Naive thymus-derived CD4-positive, alpha-beta T cell (primary cell): ENCODE measurements at places on chromosomes 1 and 21.

DNA sequence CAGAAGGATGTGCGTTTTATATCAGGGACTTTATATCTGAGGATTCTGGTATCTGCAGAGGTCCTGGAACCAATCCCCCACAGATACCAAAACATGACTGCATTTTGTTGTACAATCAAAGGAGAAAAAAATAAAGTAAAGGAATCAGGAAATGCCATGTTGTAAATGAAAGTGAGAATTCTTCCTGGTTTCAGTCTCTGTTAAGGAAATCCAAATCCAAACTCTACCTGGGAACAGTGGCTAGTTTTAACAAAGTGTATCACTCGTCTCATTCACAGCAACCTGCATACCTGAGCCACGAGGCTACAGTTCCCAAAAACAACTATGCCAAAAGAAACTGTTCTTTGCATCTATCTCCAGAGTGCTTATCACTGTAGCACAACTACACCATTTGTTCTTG, 77.3 kb upstream of the ATF3 start:
- no peak overlapping the region for H3K4me3 ChIP-seq
- H3K4me1 ChIP-seq: no peaks in the 10 kb centered on the region
- no peak for DNase-seq
- H3K27ac ChIP-seq: no peak overlapping the region

DNA sequence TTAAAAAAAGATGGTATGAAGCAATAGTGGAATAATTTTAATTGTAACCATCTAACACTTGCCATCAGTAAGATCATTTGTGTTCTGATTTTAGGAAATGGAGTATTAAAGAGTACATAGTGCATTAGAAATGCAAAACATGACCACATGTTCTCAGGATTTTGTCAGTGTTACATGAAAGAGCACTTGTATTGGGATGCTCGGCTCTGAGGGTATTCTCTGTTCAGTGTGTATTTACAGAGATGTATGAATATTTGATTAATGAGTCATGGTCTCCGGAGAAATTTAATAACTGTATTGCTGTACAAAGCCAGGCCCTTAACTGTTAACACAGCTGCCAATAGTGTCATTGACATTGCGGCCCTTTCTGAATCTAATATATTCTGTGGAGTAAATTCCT, 91.7 kb downstream of the ATG4C start:
- no peak overlapping the region for H3K4me3 ChIP-seq
- no peaks in the 10 kb centered on the region for H3K27me3 ChIP-seq
- no peak overlapping the region for H3K27ac ChIP-seq
- no peaks in the 10 kb centered on the region for H3K4me1 ChIP-seq
- no peak for DNase-seq

DNA sequence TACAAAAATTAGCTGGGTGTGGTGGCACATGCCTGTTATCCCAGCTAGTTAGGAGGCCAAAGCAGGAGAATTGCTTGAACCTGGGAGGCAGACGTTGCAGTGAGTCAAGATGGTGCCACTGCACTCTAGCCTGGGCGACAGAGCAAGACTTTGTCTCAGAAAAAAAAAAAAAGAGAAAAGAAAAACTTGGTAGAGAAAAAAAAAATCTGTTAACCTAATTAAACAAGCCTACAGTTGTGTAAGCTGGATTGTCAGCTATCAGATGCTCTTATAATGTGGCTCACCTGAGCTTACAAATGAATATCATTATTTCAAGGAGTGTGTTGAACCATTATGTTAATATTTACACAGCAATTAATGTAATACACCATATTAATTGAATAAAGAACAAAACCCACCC, 26.4 kb upstream of the EYA3 start:
- H3K27me3 ChIP-seq: no peaks in the 10 kb centered on the region
- H3K4me1 ChIP-seq: peaks cover 8% of the 10 kb centered on the region
- no peak overlapping the region for H3K27ac ChIP-seq
- no peaks in the 10 kb centered on the region for H3K36me3 ChIP-seq
- H3K4me3 ChIP-seq: no peak overlapping the region

- H3K4me1 ChIP-seq: no peaks in the 10 kb centered on the region
- no peaks in the 10 kb centered on the region for H3K27me3 ChIP-seq
- H3K36me3 ChIP-seq: no peaks in the 10 kb centered on the region
These were observed 102.2 kb downstream of the FCRL5 start for GRCh38 chr1:157450106-157450505.

GRCh38 chr1:7702365-7702764, 68.7 kb upstream of the VAMP3 start:
- DNase-seq: no peak
- H3K36me3 ChIP-seq: no peaks in the 10 kb centered on the region
- H3K27ac ChIP-seq: no peak overlapping the region
- H3K4me1 ChIP-seq: peaks cover 8% of the 10 kb centered on the region
- H3K27me3 ChIP-seq: peaks cover 11% of the 10 kb centered on the region

DNA sequence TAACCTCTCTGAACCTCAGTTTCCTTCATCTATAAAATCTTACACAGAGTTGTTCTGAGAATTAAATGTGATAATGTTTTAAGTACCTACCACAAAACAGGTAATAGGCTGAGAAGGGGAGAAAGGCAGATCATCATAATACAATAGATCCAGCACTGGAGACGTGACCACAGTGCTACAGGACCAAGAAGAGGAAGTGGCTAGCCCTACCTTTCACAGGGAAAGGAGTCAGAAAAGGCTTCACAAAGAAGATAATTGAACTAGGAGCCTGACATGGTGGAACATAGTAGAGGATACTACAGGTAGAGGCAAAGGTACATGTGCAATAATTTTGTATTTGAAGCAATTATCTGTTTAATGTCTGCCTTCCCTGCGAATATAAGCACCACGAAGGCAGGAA, 45.1 kb downstream of the ERI3 start:
- no peaks in the 10 kb centered on the region for H3K27me3 ChIP-seq
- peaks cover 17% of the 10 kb centered on the region for H3K4me1 ChIP-seq
- DNase-seq: no peak
- H3K36me3 ChIP-seq: peaks cover 63% of the 10 kb centered on the region
- no peak overlapping the region for H3K27ac ChIP-seq

DNA sequence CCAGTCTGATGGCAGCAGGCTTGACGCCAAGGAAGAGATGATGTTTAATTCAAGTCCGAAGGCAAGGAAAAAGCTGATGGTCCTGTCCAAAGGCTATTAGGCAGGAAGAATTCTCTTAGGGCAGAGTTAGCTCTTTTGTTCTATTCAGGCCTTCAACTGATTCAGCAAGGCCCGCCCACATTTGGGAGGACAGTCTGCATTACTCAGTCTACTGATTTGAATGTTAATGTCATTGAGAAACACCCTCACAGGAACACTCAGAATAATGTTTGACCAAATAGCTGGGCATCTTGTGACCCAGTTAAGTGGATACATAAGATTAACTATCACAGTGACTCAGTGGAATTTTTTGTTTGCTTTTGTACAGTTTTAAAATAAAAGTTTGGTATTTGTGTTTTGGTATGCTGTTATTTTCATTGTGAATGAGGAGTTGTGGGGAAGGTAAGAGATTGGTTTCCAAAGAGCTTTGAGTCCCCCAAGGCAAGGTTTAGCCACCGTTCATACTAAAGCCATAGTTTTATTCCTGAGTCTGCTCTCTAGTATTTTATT, 1.7 kb upstream of the ZNF691 start:
- peaks cover 22% of the 10 kb centered on the region for H3K4me1 ChIP-seq
- H3K27ac ChIP-seq: no peak overlapping the region
- H3K27me3 ChIP-seq: no peaks in the 10 kb centered on the region
- DNase-seq: no peak
- H3K4me3 ChIP-seq: no peak overlapping the region

GRCh38 chr1:77975907-77976306, 3.0 kb downstream of the FUBP1 start:
- peak overlapping the region; percentile 97 for H3K27ac ChIP-seq
- no peaks in the 10 kb centered on the region for H3K27me3 ChIP-seq
- peaks cover 59% of the 10 kb centered on the region for H3K4me1 ChIP-seq
- H3K36me3 ChIP-seq: peaks cover 10% of the 10 kb centered on the region

DNA sequence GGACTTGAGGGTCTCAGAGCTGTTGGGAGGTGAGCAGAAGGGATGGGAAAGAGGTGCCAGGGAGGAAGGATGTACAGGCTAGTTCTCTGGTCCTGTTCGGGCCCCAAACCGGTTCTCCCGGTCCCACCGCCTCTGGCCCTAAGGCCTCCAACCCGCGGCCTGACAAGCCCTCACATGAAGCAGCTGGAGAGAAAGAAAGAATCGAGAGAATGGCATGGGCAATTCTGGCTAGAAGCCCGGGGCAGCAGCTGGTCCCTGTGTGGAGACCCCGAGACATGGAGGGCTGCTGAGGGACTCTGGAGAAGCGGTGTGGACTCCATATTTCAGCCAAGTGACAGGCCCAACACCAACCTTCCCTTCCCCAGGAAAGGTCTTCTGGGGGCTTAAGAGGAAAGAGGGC, 730 bp downstream of the CDC42SE1 start:
- peaks cover 24% of the 10 kb centered on the region for H3K36me3 ChIP-seq
- H3K27me3 ChIP-seq: no peaks in the 10 kb centered on the region
- H3K4me3 ChIP-seq: peak overlapping the region; percentile 82
- peak overlapping the region; percentile 99 for H3K27ac ChIP-seq

GRCh38 chr1:61247051-61247825, 164.9 kb downstream of the NFIA start:
- H3K36me3 ChIP-seq: no peaks in the 10 kb centered on the region
- no peaks in the 10 kb centered on the region for H3K4me1 ChIP-seq
- no peak overlapping the region for H3K4me3 ChIP-seq
- H3K27me3 ChIP-seq: no peaks in the 10 kb centered on the region
